ENCODE measurements at places on chromosomes 11 and 22. TPM values are rescaled to one million over a fixed set of nuclear protein-coding genes. Genes with fewer than 3 reads are reported as not detected.

PACSIN2 gene
- total RNA-seq: 30.8 TPM

EXPH5 gene
- total RNA-seq: 1.9 TPM

ATP6V1E1 gene
- 86.2 TPM for total RNA-seq

MS4A12 gene
- not detected for total RNA-seq

RAB3IL1 gene
- total RNA-seq: not detected

IL18 gene
- 0.40 TPM for total RNA-seq

ALDH3B1 gene
- total RNA-seq: not detected

ARL14EP gene
- 27.3 TPM for total RNA-seq

SGSM1 gene
- not detected for total RNA-seq

CHRDL2 gene
- total RNA-seq: not detected

KLHL22 gene
- total RNA-seq: 30.1 TPM

SFI1 gene
- 141 TPM for total RNA-seq

NRXN2 gene
- total RNA-seq: 0.34 TPM

TTC28 gene
- total RNA-seq: 0.23 TPM

MS4A7 gene
- not detected for total RNA-seq

Measured in activated CD8-positive, alpha-beta T cell treated with anti-CD3 and anti-CD28 coated beads, Interleukin-2, amount 10 ng/mL, durations not matched to agents 7 days and 5 days (primary cell).